ENCODE measurements at places on chromosomes 11 and 22. TPM values are rescaled to one million over a fixed set of nuclear protein-coding genes. Genes with fewer than 3 reads are reported as not detected.

Gene MS4A15
- total RNA-seq = not detected

Gene ZP1
- not detected for total RNA-seq

Gene ANKK1
- total RNA-seq = not detected

Gene TSSK2
- total RNA-seq = not detected

DNA sequence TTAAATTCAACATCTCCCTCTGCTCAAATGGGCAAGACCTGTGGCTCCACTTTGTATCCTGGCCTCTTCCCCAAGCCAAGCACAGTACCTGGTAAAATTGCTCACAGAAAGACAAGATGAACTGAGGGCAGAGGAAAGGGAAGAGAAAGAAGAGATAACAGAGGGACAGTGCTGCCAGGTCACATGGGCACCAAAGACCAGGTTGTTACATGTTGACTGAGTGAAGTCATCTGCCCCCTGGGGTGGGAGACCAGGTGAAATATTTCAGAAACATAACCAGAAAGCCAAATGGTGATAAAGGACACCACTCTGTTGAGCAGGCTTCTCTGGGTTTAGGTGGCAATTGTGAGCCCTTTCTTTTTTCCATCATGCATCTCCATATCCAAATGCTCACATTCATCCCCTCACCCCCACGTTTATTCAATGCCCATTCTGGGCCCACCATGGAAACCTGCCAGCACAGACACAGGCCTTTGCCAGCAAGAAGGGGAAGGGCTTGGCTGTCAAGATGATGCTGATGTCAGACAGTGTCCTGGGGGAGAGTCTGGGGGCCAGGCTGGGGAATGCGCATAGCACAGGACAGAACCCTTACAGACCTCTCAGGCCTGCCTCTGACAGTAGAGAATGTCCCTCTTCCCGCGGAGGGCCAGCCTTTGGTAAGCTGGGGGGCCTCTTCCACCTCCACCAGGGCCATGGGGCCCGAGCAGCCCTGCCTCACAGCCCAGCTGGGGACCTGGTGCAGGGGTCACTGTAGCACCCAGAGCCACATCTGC is 51.6 kb downstream of the DGCR2 start:
- DNase-seq = no peak

DNA sequence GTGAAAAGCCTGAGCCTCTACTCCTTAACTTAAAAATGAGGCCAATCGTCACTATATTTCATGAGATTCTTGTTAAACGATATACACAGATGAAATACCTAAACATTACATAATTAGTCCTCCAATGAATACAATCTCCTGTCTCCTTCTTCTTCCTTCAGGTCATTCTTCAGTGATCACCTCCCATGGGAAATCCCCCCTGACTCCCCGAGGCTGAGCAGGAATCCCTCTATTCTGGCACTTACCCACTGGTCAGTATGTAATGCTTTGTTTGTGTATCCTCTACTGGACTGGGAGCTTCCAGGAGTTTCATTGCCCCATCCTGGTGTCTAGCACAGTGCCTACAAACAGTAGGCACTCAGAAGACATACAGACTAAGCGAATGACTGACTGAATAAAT is 52.3 kb downstream of the RAB38 start:
- no peak for DNase-seq

DNA sequence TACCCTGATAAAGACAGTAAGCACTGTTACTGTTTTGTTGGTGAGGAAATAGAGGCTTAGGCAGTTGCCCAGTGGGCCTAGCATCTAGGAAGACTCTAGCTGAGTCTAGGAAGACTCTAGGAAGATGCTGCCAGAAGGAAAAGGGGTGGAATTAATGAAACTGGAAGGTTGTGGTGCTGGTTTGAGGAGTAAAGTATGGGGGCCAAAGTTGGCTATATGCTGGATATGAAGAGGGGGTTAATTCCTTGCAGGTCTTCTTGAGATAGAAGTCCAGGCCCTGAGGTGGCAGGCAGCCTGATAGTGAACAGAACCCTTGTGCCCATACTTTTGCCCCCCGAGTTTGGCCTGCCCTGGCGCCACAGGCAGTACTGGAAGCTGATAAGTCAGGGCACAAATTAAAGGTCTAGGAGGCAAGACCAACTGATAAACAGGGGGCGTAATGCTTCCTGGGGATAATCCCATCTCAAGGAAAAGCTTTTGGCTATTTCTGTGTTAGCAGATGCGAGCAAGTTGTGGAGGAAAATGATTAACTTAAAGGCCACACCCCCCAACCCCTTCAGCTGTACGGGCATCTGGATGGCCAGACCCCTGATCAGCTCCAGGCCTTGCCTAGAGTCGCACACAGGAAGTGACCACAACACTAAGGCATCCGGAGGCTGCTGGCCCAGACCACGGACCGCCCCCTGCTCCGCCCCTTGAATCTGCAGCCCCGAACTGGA is 3.1 kb downstream of the ILK start:
- DNase-seq = peak; percentile 69

GRCh38 chr11:115220911-115221310 is 283.3 kb downstream of the CADM1 start:
- DNase-seq = no peak

GRCh38 chr11:6402061-6402470 is 11.8 kb downstream of the SMPD1 start:
- no peak for DNase-seq

- no peak for DNase-seq
These were observed 39.7 kb downstream of the MPPED1 start for GRCh38 chr22:43451371-43452050.

- DNase-seq = no peak
These were observed 31.5 kb downstream of the IFT27 start for GRCh38 chr22:36744413-36744765.

- DNase-seq = no peak
These were observed 238.7 kb upstream of the PLET1 start for GRCh38 chr11:112499153-112499880.

- DNase-seq = no peak
These were observed 514 bp upstream of the AMBRA1 start for GRCh38 chr11:46594374-46594700.

- DNase-seq = no peak
These were observed 9.7 kb downstream of the USP2 start for GRCh38 chr11:119371778-119372182.

GRCh38 chr11:120079750-120080610 is 57.9 kb downstream of the TRIM29 start:
- DNase-seq = no peak

DNA sequence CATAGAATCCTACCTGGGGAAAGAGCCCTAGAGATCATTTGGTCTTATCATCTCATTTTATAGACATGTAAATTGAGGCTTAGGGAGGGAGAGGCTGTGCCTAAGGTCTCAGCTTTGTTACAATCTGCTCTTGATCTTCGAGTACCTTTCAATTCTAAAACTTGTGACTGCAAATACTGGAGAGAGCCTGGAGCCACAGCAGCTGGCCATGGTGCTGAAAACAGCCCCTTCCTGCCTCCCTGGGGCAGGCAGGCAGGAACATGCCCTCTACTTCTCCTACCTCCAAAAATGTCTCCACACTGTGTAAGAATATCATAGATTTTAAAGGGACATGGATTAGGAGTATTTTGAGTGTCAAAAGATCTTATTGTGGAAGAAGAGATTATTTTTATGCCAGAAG is 52.2 kb downstream of the C22orf42 start:
- no peak for DNase-seq

- DNase-seq = no peak
These were observed 5.2 kb downstream of the TSPAN32 start for GRCh38 chr11:2306877-2307500.

DNA sequence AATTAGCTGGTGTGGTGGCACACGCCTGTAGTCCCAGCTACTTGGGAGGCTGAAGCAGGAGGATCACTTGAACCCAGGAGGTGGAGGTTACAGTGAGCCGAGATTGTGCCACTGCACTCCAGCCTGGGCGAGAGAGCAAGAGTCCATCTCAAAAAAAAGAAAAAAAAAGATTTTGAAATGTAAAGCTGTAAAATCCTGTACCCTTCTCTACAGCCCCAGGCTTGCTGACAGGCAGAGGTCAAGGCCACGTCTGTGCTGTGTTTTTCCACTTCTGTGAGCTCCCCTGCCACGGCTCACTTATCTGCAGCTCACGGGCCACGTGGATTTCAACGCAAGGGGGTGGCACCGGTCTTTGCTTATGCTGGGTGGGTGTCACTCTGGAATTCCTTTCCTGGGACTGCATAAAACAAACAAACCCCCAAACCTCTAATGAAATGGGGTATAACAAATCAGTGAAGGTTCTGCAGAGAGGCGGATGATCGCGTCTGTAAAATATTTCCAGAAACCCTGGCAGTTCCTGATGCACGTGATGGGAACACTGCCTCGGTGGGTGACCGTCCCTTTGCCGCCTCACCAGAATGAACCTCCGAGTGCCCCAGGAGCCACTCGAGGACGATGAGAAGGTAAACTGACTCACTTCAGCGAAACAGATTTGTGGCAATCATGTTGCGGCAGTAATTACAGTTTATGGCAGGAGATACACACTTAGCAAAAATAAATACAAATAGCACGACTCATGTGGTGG is 44.0 kb upstream of the ATXN10 start:
- no peak for DNase-seq

- DNase-seq = no peak
These were observed 6.7 kb downstream of the RAG1 start for GRCh38 chr11:36574486-36574885.

DNA sequence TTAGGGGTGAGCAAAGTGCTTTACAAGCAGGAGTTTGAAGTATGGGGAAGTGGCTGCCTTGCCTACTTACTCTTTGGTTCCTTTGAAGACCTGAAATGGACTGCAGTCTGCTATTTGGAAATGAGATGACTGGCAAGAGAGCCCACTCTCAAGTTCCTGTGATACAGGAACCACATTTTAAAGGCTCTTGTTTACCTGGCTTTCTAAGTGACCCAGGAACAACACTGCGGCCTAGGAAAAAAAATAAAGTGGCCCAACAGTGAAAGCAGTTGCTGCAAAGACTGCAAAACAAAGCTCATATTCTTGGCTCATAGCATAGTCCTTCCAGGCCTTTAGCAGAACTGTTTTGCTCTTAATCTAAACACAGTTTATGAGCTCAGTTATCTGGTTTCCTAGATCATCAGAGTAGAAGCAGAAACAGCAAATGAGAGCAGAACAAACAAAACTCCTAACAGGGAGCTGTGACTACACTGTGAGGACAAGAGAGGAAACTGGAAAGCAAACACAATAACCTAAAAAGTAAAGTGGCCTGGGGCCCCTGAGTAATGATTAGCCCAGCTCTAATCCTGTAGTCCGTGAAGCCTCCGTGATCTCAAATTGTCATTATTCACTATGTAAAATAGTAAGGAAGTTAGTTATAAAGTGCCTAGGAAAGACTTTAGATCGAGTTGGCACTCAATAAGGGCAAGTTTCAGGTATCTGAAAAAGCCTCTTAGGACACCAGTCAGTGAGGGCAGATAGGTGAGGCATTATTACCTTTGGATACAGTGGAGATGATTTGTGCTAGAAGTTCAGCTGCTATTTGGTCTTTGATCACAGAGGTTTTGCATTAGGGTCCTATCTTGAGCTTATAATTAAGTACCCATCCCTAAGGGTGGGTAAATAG is 11.5 kb downstream of the CCDC117 start:
- DNase-seq = no peak

GRCh38 chr11:35313760-35314153 is 105.6 kb downstream of the SLC1A2 start:
- DNase-seq = no peak

Measured in PC-9 (cell line).